ENCODE measurements at places on chromosomes 5 and 9. TPM values are rescaled to one million over a fixed set of nuclear protein-coding genes. Genes with fewer than 3 reads are reported as not detected.

Gene TYRP1
- not detected for total RNA-seq

Gene SOX30
- 0.14 TPM for total RNA-seq

- DNase-seq: no peak
- no peaks in the 10 kb centered on the region for H3K36me3 ChIP-seq
- no peak overlapping the region for H3K27ac ChIP-seq
These were observed 118.4 kb downstream of the ZNF608 start for GRCh38 chr5:124627815-124628595.

Gene SPINK5
- total RNA-seq: not detected

DNA sequence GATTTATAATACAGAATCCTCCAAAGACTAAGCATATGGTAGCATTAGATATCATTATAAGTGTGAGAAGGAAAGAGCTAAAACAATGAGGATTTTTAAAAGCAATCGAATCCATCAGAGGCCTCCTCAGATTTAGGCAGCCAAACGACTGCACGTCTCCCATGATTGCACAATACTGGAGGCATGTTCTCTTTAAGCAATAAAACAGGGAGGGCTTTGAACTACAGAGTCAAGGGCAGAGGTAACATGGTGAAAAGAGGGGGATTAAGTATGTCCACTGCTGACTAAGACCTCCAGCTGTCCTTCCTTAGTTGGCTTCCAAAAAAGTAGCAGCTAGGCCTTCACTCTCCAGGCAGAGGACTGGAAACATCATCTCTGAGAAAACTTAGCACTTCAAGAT, 298.7 kb upstream of the RGMB start:
- no peaks in the 10 kb centered on the region for H3K4me1 ChIP-seq
- no peaks in the 10 kb centered on the region for H3K27me3 ChIP-seq
- no peak overlapping the region for H3K4me3 ChIP-seq
- no peak for DNase-seq

GRCh38 chr9:133990366-133991213, 1.5 kb downstream of the VAV2 start:
- no peaks in the 10 kb centered on the region for H3K36me3 ChIP-seq
- peaks cover 16% of the 10 kb centered on the region for H3K4me1 ChIP-seq
- DNase-seq: no peak

DNA sequence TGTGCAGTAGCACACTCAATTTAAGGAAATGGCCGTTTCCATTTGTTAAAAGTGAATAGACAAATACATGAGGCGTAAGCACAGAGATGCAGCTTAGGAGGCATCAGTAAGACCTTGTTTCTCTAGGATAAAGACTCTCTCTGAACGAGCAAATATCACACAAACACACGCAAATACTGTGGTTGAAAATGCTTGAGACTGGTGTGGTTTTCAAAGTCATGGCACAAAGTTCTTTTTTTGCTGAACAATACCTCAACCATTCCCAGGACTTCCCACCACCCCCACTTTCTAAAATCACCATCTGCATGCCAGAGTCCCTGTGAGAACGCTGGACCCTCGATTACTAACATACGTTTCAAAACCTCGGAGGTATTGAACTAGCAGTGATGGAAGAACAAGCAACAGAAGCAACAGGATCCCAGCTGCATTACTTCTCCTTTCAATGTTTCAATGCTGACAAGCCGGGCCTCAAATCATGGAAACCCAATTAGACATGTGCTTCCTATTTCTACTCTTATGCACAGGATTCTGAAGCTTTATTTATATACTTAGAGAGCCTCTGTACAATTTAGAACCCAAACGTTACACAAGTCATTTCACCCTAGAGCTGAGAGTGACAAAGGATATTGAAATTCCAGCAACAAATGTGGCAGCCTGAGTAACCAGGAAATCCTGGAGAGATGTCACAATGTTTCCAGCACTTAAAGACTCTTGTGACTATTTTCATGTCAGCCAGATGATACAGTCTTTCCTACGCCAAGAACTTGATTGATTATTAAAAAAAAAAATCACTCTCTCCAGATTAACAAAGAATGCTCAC, 63.9 kb downstream of the CDC14B start:
- no peaks in the 10 kb centered on the region for H3K4me1 ChIP-seq
- H3K27me3 ChIP-seq: no peaks in the 10 kb centered on the region
- H3K36me3 ChIP-seq: no peaks in the 10 kb centered on the region
- no peak overlapping the region for H3K27ac ChIP-seq
- no peak overlapping the region for H3K4me3 ChIP-seq
- no peak for DNase-seq

DNA sequence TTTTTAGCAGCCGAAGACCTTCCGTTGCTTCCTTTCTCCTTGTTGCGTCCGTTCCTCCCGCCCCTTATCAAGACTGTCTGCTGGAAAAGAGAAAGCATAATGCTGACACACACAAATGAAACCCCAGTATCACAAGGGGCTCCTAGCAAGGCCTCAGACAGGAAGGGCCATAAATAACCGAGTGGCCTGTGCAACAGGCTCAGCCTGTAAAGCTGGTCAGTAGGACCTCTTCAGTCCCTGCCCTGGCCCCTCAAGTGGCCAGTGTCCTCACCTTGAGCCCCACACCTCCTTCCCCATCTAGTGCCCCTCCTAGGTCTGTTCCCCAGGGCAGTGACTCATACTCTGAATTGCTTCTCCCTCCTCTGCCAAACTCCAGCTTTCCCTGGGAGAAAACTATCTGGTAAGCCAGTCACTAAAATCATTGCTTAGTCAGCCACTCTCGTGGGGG, 174.6 kb upstream of the IL12B start:
- no peaks in the 10 kb centered on the region for H3K27me3 ChIP-seq
- no peak for DNase-seq
- no peaks in the 10 kb centered on the region for H3K4me1 ChIP-seq
- H3K36me3 ChIP-seq: no peaks in the 10 kb centered on the region

- no peak overlapping the region for H3K4me3 ChIP-seq
- H3K27ac ChIP-seq: no peak overlapping the region
- H3K4me1 ChIP-seq: no peaks in the 10 kb centered on the region
- H3K27me3 ChIP-seq: no peaks in the 10 kb centered on the region
These were observed 101.1 kb downstream of the TMEM215 start for GRCh38 chr9:32884482-32884881.

GRCh38 chr9:137034709-137035506, 3.0 kb upstream of the FUT7 start:
- peak overlapping the region; percentile 60 for H3K27ac ChIP-seq
- peak overlapping the region; percentile 34 for H3K4me3 ChIP-seq
- peak; percentile 85 for DNase-seq
- peaks cover 52% of the 10 kb centered on the region for H3K4me1 ChIP-seq
- H3K36me3 ChIP-seq: no peaks in the 10 kb centered on the region
- no peaks in the 10 kb centered on the region for H3K27me3 ChIP-seq

DNA sequence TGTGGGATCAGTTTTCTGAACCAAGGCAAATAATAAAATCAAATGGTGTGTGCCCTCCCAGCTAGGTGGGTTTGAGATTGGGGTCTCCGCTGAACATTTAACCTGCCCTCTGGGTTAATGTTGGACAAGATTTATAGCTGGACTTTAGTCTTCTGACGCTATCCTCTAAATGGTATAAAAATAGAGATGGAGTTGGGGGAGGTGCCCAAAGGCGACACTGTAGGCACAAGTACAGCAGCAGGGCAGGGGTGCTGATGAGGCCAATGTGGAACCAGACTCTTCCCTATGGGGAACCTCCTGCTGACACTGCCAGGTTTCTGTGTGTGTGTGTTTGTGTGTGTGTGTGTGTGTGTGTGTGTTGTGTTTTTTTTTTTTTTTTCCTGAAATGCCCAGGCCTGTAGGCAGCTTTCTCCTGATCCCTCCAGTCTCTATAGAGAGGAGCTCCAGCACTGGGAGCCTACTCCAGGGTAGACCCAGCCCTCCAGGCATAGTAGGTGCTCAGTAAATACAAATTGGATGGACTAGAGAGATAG, 37.9 kb downstream of the PCDH1 start:
- no peak for DNase-seq
- H3K27me3 ChIP-seq: peaks cover 6% of the 10 kb centered on the region
- H3K4me3 ChIP-seq: no peak overlapping the region
- no peaks in the 10 kb centered on the region for H3K36me3 ChIP-seq

GRCh38 chr5:94469894-94470329, 148.5 kb downstream of the KIAA0825 start:
- H3K4me3 ChIP-seq: no peak overlapping the region
- H3K27ac ChIP-seq: no peak overlapping the region
- DNase-seq: no peak
- no peaks in the 10 kb centered on the region for H3K27me3 ChIP-seq

Gene MARVELD2
- 1.1 TPM for total RNA-seq
